Urinary bladder (tissue), 4 donors: ENCODE measurements at places on chromosomes 3 and 15. TPM values are rescaled to one million over a fixed set of nuclear protein-coding genes. Genes with fewer than 3 reads are reported as not detected.

RTP3 gene
- not detected for total RNA-seq

RPN1 gene
- 256 TPM for total RNA-seq

NRROS gene
- total RNA-seq, result 4.1 TPM

SLC51B gene
- total RNA-seq, result not detected

GP9 gene
- not detected for total RNA-seq

KBTBD8 gene
- 3.8 TPM for total RNA-seq

SLC24A1 gene
- 9.7 TPM for total RNA-seq

STRIT1 gene
- 1.4 TPM for total RNA-seq

RARRES1 gene
- total RNA-seq, result 26.3 TPM

PLA2G4F gene
- total RNA-seq, result 3.1 TPM
